ENCODE measurements at places on chromosomes 11 and 22.

DNA sequence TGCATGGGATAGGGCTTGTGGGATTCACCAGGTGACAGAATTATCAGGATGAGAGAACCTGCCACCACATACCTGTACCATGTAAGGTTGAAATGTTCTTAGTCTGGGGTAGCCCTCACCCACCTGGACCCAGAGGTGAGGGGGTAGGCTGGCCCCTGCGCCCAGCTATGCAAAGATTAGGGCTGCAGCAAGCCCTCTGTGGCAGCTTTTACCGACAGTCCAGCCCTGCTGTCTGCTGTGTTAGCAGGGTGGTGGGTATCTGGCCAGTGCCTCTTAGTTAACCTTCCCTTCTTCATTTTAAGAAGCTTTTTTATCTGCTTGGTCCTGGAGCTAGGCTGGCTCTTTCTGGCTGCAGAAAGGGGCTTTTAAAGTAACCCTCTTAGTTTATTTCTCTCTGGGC is 13.9 kb downstream of the INSC start:
- no peak for DNase-seq

DNA sequence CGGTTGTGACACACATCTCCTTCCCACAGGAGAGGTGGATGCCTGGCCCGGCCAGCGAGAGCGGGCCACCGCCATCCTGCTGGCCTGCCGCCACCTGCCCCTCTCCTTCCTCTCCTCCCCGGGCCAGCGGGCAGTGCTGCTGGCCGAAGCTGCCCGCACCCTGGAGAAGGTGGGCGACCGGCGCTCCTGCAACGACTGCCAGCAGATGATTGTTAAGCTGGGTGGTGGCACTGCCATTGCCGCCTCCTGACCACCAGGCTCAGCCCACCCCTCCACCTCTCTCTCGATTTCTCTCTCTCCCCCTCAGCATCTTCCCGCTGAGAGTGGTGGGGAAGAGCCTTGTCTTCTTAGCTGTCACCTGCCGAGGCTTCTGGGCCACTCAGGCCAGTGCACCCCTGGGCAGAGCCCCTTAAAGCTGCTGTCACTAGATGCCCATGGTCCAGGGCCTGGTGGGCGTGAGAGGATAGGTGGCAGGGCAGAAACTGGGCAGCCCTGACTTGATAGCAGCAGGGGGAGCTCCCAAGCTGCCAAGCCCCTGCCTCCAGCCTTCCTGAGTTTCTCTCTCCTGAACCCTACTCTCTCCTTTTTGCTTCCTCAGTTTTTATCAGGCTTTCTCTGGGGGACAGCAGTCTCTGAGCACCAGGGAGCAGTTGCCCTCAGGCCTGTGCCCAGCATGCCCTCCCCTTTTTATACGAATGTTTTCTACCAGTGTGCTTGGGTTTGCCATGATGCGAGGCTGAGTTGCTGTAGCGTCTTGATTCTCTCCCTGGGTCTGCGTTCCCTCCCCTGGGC is 9.3 kb downstream of the SHISA8 start:
- DNase-seq = no peak

- DNase-seq = no peak
Measured at GRCh38 chr22:30371981-30372380, 15.2 kb downstream of the CCDC157 start.

DNA sequence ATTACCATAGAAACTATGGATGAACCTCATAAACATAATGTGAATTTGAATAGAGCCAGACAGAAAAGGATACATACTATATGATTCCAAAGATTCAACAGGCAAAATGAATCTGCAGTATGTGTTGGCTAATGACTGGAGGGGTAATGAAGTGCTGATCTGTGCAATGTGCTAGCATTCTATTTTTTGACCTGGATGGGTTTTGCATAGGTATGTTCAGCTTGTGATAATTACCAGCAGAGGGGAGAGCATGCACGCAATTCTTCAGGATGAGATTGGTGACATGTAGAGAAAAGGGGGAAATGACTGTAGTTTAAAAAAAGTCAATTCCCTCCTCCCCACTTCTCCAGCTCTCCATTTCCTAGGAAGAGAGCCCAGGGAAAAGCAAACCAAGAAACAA is 618 bp upstream of the CCDC81 start:
- DNase-seq = no peak

DNA sequence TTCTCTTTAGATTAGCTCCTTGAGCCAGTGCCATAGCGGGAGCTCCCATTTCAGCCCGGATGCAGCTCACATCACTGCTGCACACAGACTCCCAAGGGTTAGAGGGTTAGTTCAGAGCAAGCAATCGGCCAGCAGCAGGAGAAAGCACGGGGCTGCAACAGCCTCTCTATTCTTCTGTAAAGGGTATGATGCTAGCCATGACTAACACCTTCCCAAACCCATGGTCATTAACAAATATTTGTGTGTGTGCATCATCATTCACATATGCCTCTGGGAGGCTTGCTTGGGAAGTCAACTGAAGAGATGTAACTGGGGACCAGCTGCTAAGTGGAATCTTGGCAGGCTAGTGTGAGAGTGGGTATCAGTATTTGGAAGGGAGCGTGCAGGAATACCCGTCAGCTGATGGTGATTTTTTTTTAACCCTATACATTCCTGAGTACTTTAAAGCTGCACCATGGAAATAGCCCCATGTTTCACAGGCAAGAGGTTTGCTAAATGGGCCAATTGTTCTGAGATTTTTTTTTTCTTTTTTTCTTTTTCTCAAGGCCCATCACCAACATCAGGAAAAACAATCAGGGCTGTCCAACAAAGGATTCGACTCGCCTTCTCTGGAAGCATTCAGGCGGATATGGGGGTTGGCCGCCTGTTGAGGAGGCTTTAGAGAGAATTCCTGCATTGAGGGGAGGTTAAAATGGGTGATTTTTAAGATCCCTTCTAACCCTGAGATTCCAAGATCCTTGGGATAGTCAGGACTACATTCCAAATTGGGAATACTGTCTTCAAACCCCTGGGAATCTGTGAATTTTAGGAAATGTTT is 33.2 kb upstream of the CCDC89 start:
- DNase-seq = no peak

GRCh38 chr11:117457835-117458234 is 130.2 kb downstream of the CEP164 start:
- no peak for DNase-seq

GRCh38 chr11:2513441-2513840 is 68.6 kb downstream of the KCNQ1 start:
- no peak for DNase-seq

GRCh38 chr11:76787911-76788596 is 4.9 kb downstream of the TSKU start:
- no peak for DNase-seq

DNA sequence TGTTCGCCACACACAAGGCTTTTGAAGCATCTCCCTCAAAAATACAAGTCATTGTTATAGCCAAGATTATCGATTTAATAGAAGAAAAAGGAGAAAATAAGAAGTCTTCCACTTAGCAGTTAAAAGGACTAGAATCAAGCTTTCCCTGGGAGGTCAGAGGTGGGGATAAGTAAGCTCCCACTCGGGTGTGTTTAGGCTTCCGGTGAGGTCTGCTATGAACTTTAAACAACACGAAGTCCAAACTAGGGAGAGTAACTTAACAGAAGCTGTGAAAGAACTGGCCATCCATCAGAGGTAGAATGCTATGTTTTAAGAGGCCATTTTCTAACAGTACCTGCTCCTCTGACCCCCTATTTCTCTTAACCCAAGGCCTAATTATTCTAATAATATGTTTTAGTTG is 91.4 kb upstream of the APOA1 start:
- no peak for DNase-seq

DNA sequence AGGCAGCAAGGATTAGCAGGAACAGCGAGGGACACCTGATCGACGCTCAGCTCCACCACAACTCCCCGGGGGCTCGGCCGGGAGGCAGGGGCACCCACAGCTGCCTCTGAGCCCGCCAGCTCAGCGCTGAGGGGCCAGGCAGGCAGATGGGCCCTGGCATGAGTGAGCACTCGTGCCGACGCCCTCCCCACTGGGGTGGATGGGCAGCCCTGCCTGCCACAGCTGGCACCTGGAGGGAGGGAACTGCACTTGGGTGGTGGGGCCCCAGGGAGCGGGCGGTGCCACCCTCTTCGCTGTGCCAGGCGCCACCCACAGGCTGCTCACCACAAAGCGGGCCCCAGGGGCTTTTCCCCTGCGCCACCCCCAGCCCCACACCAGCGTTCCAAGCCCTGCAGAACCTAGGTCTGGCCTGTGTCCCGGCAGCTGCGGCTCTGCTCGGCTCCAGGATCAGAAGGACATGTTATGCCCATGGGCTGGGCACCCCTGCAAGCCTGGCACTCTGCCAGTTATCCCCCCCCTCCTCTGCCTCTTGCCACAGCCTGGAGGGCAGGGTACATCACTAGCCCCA is 28.8 kb downstream of the WNT7B start:
- DNase-seq = no peak

GRCh38 chr11:6321961-6322362 is 1.7 kb upstream of the CAVIN3 start:
- no peak for DNase-seq

DNA sequence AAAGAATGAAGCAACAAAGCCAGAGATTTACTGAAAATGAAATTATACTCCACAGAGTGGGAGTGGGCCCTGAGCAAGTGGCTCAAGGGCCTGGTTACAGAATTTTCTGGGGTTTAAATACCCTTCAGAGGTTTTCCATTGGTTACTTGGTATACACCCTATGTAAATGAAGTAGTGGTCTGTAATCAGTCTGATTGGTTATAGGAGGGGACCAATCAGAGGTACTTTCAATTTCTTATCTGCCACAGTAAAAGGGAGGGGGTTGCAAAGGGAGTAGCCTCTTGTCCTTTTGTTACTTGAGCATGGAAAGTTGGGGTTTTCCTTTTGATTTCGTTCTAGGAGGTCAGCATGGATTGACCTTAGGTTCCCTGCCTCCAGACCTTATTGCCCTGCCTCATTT is 63.5 kb downstream of the ATM start:
- DNase-seq = no peak

- DNase-seq = peak; percentile 67
Measured at GRCh38 chr11:65386307-65387140, at the start of gene FRMD8. Gene FRMD8 (plus strand): TSS chr11:65386637. CDS start chr11:65387037, 400 bp downstream.

GRCh38 chr11:72816404-72816990 is 2.3 kb downstream of the ATG16L2 start:
- DNase-seq = no peak

DNA sequence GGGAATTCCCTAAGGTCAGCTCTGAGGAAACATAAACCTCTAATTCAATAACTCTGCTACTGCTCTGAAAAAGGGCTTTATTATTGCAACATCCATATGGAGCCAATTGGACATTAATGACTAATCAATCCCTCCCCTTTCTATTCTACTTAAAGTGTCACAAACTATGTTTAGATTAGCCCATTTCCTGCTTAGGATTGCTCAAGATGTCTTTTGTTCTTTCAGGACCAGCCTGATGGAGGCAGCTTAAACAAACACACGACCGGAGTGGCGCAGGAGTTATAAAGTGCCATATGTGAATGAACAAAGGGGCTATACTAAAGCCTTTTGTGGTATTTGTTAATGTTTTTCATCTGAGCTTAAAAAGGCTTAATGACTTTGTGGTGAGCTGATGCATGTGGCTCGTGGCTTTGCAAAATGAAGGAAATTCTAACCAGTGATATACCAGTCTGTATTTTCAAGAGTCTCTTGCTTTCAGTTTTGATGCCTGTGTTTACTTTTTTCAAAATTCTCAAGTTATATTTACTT is 354.4 kb downstream of the SOX6 start:
- peak; percentile 40 for DNase-seq

- DNase-seq = no peak
Measured at GRCh38 chr11:67252831-67253239, 13.4 kb upstream of the GRK2 start.

DNA sequence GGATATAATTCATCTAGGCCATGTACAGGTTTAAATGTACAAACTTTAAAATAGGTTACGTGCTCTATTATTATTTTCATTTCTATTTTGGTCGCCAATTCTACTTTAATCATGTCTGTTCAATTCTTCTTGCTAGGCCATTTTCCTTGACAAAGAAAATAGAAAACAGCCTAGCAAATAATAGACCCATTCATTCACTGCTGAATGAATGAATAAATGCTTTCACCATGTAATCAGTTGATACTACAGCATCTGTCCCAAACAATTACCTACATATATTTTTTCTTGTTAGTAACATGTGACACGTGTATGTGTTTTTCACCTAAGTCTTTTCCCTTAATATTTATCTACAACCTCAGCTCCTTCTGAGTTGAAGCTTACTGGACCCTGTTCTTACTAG is 27.5 kb downstream of the SNX19 start:
- no peak for DNase-seq

- DNase-seq = no peak
Measured at GRCh38 chr22:44893731-44894080, 116.1 kb downstream of the PHF21B start.

DNA sequence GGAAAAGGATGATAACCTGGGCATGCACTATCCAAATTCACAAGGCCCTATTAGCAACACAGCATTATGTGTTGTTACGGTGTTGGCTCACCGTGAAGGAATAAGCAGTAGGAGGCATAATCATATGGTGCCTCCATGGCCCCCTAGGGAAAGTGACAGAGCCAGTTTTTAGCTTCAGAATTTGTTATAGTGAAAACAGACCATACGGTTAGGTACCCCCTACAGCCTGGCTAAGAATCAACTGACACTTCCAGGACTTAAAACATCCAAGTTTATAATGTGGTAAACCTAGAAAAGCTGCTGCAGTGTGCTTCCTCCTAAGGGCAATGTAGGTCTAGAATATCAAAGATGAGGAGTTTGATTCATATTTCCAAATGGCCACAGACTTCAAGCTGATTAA is 30.4 kb downstream of the KIF18A start:
- no peak for DNase-seq

- DNase-seq = no peak
Measured at GRCh38 chr11:125175896-125176575, 11.5 kb downstream of the PKNOX2 start.

Data from NCI-H1048 (cell line).